ENCODE measurements at places on chromosomes 3 and 15.

DNA sequence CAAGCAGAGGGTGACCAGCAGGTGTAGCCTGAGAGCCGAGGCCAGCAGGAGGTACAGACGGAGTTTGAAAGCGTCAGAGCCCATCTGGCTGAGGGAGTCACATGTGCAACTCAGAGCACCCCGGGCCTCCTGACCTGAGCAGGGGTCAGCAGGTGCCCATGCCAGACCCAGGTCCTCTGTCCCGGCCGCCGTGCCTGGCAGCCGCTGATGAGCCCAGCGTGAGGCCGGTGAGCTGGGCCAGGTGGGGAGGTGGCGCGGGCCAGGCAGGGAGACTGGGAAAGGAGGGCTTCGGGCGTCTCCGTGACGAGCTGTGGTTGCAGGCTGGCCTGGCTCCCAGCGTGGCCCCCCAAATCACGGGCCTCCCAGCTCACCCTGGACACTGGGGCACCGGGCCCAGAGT, 130.9 kb downstream of the CHSY1 start:
- no peak for DNase-seq

DNA sequence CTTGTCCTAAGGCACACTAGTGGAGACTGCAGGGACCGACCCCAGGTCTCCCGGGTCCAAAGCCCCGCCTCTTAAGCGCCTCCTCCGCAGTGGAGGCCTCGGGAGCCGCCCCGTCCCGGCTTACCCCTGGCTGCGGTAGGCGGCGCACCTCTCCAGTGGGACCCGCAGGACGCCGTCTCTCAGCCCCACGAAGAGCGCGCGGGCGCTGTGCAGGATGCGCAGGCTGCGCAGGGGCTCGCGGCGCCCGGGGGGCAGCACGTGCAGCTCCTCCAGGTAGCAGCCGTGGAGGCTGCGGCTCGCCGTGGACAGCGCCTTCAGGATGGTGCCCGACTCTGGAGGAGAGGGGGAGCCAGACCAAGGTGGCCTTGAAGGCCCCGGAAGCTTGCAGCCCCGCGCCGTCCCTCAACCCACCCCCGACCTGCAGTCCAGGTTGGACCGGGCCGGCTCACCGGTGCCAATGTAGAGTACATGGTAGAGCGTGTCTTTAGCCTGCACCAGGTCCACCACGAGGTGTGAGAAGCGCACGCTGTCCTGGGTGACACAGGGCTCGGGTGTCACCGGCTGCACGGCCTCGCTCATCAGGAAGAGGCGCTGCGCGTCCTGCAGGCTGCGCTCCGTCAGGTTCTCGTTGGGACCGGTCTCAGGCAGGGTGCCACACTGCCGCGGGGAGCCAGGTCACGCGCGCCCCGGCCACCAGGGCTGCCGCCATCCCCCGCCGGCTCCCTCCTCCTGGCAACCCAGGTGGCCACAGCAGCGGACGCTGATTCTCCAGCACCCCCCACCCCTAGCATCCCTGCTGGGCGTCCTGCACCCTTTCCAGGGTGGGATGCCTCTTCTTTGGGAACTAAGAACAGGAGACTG, 105.5 kb downstream of the SEMA5B start:
- no peak for DNase-seq

GRCh38 chr15:98896802-98897732, 110.5 kb downstream of the PGPEP1L start:
- no peak for DNase-seq

GRCh38 chr3:77536038-77536775, 496.3 kb downstream of the ROBO2 start:
- DNase-seq, result no peak

GRCh38 chr3:186315581-186316354, 46.3 kb downstream of the DGKG start:
- DNase-seq, result no peak
